ENCODE measurements at places on chromosomes 13 and 19. TPM values are rescaled to one million over a fixed set of nuclear protein-coding genes. Genes with fewer than 3 reads are reported as not detected.

Gene SLITRK5
- total RNA-seq, result 0.17 TPM

Gene TNFSF11
- total RNA-seq, result not detected

Gene MCOLN1
- 10.2 TPM for total RNA-seq

Gene REEP6
- total RNA-seq, result 34.7 TPM

Gene ADGRE2
- total RNA-seq, result 4.2 TPM

Gene BEST2
- not detected for total RNA-seq

GRCh38 chr13:70841240-70842061, 733.2 kb upstream of the KLHL1 start:
- no peak for DNase-seq

DNA sequence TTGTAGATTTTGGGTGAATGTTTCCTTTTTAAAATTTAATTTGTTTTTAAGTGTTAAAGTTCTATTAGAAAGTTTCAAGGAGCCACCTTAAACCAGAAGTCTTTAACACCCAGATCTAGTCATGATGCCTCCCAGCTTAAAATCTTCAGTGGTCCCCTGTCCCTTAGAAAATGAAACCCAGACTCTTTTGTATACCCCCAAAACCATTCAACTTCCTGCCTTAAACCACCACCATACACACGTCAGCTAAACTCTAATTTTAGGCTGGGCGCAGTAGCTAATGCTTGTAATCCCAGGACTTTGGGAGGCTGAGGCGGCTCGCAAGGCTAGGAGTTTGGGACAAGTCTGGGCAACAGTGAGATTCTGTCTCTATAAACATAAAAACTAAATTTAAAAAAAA, 37.9 kb downstream of the N4BP2L1 start:
- no peak for DNase-seq

GRCh38 chr19:53892981-53893325, 11.0 kb downstream of the PRKCG start:
- no peak for DNase-seq

DNA sequence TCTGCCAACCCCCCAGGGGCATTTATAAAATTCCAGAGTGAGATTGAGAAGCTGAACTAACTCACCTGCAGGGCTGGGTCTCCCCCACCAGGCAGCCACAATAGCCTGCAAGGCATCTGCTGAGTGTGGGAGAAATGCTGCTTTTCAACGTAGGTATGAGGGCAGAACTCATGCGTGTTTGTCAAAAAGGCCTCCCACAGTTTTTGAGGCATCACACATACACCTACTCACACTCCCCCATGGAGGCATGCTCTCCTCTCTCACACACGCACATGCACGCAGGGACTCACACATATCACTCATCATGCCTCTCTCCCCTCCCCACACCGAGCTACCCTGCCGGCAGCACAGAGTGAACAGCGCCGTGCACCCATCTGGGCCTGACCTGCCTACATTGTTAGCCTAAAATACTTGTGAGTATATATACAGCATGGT, 390.5 kb downstream of the FGF9 start:
- DNase-seq, result no peak

DNA sequence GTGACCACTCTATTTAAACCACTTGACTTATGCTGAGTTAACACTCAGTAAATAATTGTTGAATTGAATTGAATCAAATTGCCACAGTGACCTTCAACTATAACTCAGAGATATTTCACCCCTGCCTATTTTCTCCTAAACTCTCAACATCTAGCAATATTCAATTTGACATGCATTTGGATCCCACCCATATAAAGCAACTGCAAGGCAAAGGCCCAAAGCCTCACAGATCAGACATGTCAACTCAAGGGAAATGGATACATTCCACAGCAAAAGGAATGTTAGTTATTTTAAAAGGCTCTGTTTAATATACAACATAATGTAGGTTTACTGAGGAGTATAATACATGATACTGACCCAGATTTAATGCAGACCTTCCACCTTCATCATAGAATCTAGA, 107.4 kb downstream of the KCTD12 start:
- no peak for DNase-seq

DNA sequence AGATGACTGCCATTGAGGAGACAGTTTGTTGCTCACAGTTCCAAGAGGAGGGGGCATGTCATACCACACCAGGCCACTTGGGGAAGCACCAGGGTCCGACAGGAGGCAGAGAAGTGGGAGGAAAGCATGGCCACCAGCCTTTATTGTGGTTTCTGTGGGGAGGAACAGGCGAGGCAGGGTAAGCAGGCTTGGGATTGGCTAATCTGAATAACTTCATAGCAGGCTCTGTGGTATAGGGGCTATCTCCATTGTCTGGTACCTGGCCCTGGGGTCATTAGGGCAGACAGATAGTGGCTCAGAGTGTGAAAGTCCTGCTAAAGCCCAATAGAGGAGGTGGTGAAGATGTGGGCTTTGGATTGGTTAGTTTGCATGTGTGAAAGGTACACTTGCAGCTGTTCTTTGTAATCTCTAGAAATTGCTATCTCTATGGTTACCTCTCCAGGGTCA, 35.5 kb downstream of the CBY2 start:
- DNase-seq, result no peak

DNA sequence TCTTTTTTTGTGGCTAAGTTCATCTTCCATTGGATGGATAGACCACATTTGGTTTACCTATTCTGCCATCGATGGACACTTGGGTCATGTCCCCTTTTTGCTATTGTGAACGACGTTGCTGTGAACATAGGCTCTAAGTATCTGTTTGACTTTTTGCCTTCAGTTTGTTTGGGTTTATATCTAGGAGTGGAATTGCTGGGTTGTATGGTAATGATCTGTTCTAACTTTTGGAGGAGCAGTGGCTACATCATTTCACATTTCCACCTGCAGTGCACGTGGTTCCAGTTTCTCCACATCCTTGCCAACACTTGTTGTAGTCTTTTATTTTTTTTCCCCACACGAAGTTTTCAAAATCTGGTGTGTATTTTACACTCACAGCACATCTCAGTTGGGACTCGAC, 21.7 kb downstream of the BICRA start:
- DNase-seq, result no peak

DNA sequence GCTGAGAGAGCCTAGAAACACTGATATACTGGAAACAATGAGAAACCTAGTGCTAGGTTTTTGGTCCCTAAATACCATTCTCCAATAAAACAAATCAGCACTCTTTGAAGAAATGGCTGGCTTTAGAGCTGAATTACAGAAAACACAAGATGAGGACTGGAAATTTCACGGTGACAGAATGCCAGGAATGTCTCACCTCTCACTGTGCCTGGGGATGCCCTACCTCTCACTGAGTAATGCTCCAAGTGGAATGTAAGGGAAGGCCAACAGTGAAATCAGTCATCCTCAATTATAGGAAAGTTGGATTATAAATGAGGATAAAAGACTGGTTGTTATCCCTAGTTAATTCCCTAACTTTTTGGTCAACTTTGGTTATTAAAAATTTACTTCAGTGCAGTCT, 259.0 kb downstream of the NALCN start:
- DNase-seq, result no peak

- peak; percentile 60 for DNase-seq
Observed at GRCh38 chr13:101490406-101491015, 38.0 kb downstream of the ITGBL1 start.

DNA sequence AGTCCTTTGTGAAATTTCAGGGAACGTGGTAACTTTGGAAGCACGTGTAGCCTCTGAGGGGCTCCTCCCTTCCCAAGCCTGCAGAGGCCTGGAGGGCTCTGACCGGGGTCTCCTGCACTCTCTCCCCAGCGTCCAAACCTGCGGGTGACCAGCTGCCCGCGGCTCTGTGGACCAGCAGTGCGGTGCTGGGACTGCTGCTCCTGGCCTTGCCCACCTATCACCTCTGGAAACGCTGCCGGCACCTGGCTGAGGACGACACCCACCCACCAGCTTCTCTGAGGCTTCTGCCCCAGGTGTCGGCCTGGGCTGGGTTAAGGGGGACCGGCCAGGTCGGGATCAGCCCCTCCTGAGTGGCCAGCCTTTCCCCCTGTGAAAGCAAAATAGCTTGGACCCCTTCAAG, 2.7 kb upstream of the TPGS1 start:
- DNase-seq, result no peak

DNA sequence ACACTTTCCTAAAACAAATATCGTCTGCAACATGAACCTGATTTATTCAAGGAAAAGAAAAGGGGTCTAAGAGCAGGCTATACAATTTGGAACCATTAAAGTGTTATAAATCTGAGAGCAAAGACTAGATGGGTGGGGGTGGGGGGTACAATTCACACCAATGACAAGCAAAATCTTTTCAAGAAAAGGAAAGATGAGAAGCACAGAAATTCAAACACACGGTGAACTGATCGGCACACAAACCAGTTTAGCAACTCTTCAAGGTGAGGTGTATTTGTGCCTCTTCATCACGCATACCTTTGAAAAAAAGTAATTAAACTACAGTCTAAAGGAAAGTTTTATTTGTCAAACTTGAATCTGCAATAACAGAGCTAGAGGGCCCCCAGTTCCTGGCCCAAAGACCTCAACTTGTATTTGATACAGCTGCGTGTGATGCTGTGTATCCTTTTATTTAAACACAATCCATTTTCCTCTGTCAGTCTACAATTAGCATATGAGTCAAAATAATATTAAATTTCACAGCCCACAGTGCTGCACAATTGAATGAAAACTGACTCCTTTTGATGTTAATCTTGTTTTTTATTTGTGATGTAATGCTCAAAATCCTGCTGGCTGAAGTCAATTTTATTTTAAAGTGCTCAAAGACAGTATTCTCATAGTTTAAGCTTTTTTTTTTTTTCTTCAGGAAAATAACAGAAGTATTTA, 14.2 kb downstream of the EFNB2 start:
- DNase-seq, result peak; percentile 66

DNA sequence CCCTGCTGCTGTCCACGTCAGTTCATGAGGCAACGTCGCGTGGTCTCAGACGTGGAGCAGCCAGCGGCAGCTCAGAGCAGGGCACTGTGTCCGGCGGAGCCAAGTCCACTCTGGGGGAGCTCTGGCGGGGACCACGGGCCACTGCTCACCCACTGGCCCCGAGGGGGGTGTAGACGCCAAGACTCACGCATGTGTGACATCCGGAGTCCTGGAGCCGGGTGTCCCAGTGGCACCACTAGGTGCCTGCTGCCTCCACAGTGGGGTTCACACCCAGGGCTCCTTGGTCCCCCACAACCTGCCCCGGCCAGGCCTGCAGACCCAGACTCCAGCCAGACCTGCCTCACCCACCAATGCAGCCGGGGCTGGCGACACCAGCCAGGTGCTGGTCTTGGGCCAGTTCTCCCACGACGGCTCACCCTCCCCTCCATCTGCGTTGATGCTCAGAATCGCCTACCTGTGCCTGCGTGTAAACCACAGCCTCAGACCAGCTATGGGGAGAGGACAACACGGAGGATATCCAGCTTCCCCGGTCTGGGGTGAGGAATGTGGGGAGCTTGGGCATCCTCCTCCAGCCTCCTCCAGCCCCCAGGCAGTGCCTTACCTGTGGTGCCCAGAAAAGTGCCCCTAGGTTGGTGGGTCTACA, 6.6 kb downstream of the FSTL3 start:
- no peak for DNase-seq

DNA sequence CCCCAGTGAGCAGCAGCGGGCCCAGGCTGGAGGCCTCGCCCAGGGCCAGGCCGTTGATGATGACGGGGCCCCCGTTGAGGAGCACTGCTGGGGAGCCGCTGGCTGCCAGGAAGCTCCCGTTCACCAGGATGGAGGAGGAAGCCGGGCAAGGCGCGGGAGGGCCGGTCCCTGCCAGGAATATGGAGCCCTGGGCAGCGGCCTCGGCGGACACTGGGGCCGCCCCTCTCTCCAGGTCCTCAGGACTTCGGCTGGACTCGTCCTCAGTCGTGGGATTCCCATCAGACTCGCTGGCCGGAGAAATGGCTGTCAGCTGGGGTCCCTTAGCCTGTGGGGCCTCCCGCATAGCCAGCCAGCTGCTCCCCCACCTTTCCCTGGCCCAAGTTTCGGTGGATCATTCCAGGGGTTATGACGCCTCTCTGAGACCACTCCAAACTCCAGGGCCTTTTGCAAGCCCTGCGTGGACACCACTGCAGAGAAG, 2.1 kb downstream of the SIX5 start:
- no peak for DNase-seq

DNA sequence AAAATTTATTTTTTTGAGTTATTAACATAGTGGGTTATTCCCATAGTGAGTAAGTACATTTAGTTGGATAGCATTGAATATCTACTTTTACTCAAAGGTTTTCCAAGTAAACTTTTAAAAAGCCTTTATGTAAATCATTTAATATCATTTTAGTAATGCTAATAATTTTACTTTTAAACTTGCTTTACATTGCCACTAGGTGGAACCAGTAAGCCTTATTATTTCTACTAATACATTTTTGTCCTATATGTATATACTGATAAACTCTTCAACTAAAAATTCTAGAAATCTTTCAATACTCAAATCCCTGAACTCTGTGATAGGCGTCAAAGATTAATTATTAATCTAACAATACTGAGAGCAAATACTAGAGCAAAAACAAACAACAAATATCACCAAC, 1709.2 kb upstream of the PCDH20 start:
- DNase-seq, result peak; percentile 36

DNA sequence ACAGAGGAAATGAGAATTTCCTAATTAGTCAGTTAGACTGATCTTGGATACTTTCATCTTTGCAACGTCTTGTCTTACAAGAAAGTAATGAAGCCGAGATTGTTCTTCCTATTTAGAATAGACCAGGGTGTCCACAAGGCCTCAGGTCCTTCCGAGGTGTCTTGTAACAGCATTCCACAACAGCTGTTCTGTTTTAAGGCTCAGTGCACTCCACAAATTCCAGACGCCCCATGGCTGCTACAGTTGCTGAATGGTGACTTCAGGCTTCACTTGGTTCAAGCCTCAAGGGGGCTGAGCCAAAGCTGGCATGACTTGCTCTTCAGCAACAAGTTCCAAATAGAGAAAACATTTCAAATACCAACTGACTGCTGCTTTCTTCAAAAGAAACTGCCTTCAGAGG, 143.4 kb downstream of the SHISA2 start:
- no peak for DNase-seq

- no peak for DNase-seq
Observed at GRCh38 chr13:50144246-50145160, 129.3 kb downstream of the KCNRG start.

GRCh38 chr13:84962849-84963248, 836.4 kb downstream of the SLITRK6 start:
- DNase-seq, result no peak

DNA sequence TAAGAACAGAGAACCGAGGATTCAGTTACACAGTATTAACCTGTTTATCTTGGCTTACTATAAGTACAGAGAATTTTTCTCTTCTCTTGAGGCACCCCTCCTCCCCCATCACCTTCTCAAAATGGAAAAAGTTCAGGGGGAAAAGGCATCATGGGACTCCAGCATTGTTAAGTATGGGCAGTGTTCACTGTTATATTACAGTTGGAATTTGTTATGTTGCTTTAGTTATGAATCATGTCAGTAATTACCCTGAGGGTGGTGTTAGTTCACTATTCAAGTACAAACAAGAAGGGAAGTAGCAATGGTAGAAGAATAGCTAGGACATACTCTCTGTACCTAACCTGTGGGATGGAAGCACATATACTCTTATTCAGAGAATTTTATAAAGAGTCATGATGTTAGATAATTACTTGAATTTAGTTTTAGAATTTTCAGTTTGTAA, 12.0 kb downstream of the LPAR6 start:
- DNase-seq, result peak; percentile 59

- peak; percentile 100 for DNase-seq
Observed at GRCh38 chr19:18203863-18204393, at the start of gene RAB3A. Gene RAB3A (minus strand): TSS chr19:18204042. CDS start chr19:18202740, 1,302 bp downstream.
